ENCODE measurements at places on chromosomes 4 and X. TPM values are rescaled to one million over a fixed set of nuclear protein-coding genes. Genes with fewer than 3 reads are reported as not detected.

DNA sequence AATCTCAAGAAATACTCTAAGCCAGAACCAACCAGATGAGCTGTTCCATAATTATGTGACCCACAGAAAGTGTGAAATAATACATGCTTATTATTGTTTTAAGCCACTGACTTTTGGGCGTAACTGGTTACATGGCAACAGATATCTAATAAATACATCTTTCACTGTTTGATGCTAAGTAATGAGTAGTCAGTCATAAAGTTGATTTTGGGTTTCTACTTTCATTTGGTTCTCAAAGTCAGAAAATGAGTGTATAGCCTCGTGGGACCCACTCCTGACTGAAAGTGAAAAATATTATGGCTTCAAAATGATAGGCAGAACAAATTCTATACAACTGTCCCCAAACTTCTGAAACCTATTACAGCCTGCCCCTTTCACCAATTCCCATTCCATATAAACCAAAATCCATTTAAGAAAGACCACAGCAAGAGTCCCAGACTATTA is 88.0 kb upstream of the CBR4 start:
- DNase-seq: no peak

GRCh38 chr4:22514001-22514400 is 1.9 kb downstream of the ADGRA3 start:
- no peak for DNase-seq

DNA sequence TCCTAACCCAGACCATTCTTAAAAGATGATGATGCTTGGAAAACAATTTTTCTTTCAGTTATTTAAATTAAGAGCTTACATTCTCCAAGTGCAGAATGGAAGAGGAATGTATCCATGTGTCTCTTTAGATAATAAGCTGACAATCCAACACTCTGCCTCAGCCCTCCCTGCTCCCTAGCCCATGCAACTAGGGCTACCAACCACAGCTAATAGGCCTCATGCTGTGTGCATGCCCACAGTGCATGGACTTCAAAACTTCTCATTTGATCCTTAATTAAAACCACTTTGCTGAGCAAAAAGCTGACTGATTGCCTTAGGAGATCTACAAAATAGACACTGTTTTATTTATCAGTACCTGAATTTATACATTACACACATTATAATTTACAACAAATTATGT is 473.9 kb downstream of the GALNTL6 start:
- no peak for DNase-seq

- no peak for DNase-seq
These were observed 78.3 kb upstream of the IL2 start for GRCh38 chr4:122534776-122535175.

- DNase-seq: peak; percentile 71
These were observed 103.5 kb downstream of the LDB2 start for GRCh38 chr4:16794816-16795445.

DNA sequence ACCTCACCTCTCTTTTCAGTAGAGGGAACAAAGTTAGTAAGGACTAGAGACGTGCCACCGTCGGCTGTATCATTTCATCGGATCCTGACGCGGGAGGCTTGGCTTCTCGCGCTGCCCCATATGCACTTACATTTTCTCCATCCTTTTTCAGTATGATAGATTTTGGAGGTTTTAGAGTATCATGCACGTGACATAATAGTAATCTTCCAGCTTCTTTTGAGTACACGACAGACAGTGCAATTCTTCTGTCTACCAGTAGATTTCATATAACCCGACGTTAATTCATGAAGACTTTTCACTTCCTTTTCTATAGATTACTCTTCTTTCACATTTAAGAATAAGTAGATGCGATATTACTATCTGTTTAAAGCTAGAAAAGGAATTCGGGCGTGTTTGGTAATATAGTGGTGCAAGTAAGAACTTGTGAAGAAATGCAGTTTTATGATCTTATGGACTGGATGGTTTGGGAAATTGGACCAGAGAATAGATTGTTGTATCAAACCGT is 1.0 kb downstream of the CDS1 start:
- DNase-seq: no peak

DNA sequence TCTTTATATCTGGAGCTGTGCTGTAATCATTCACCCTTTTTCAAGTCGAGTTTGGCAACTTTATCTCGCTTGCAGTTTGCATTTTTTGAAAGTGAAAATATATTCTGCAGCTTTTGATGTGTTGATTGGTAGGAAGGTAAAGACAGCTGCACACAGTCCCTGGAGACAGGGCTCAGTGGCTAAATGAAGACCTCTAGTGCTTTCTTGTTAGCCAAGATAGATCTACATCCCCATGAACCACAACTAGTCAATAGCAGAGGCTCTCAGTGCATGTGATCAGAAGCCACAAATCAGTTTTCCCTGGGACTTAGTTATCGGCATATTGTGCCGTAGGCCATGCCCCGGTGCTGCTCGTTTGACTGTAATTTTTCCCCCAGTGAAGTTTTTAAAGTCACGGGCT is 587.7 kb upstream of the PITX2 start:
- no peak for DNase-seq

DNA sequence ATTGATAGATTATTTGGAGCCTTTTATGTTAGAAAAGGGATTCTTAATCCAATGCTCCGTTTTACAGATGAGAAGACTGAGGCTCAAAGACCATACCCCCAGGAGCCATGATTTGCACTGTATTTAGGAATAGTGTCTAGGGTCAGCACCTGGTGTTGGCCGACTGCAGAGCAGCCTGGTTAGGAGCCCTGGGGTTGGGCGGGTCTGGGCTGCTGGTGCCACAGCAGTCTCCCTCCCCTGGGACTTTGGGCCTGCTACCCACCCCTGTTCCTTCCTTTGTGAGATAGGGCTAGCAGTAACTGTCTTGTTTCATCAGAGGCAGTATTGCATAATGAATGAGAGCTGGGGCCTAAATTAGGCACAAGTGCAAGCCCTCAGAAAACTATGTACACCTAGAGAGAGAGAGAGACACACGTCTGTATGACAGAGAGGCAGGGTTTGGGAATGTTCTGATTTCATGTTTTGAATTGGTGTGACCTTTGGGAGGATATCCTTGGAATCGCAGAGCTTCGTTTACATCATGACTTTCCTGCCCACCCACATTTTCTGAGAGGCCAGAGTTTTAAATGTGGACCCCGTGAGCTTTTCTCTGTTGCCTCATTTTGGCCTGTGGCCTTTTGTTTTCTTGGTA is 111.7 kb downstream of the PTTG2 start:
- DNase-seq: no peak

GRCh38 chrX:72100824-72101351 is 30.8 kb downstream of the RTL5 start:
- no peak for DNase-seq

The PCDH18 gene
- polyA plus RNA-seq: 57.2 TPM

The AFF2 gene
- 1.6 TPM for polyA plus RNA-seq

The GPC4 gene
- 74.8 TPM for polyA plus RNA-seq

All from muscle of back (tissue), 13 donors.